ENCODE measurements at places on chromosomes 3 and 15. TPM values are rescaled to one million over a fixed set of nuclear protein-coding genes. Genes with fewer than 3 reads are reported as not detected.

TM4SF18 gene
- 29.7 TPM for total RNA-seq

SYNM gene
- 28.6 TPM for total RNA-seq

EIF2A gene
- 58.5 TPM for total RNA-seq

SUSD5 gene
- total RNA-seq, result 3.7 TPM

SKOR1 gene
- total RNA-seq, result not detected

SHC4 gene
- total RNA-seq, result 0.92 TPM

ADCY5 gene
- total RNA-seq, result 0.88 TPM

ACKR2 gene
- 0.13 TPM for total RNA-seq

RBPMS2 gene
- total RNA-seq, result 8.3 TPM

ANKRD34C gene
- total RNA-seq, result not detected

SKIL gene
- 23.4 TPM for total RNA-seq

CTXN2 gene
- not detected for total RNA-seq

XYLB gene
- 4.3 TPM for total RNA-seq
